ENCODE measurements at places on chromosomes 1 and 21. TPM values are rescaled to one million over a fixed set of nuclear protein-coding genes. Genes with fewer than 3 reads are reported as not detected.

Gene BRDT
- not detected for total RNA-seq

GRCh38 chr1:172897738-172898137, 153.0 kb downstream of the TNFSF18 start:
- H3K4me1 ChIP-seq, result peaks cover 38% of the 10 kb centered on the region
- H3K4me3 ChIP-seq, result no peak overlapping the region
- DNase-seq, result no peak
- peaks cover 36% of the 10 kb centered on the region for H3K27me3 ChIP-seq

DNA sequence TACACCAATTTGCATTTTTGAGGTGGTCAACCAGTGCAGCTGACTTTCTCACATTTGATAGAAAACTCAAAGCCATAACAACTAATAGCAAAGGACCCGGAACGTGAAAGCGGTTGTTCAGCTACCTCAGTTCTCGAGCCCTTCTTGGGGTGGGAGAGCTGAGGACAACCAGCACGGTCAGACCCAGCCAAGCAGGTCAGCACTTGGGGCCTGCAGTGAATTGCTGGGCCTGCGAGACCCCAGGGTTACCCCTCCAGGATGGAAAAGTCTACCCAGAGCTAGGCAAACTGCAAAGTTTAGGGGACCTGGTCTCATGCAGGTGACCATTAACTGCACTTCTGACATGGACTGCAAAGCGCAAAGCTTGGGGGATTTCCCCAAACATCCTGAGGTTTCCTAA, 23.8 kb upstream of the AJAP1 start:
- no peaks in the 10 kb centered on the region for H3K27me3 ChIP-seq
- no peak overlapping the region for H3K27ac ChIP-seq

Gene PDXK
- 152 TPM for total RNA-seq

Data from activated CD4-positive, alpha-beta T cell treated with anti-CD3 and anti-CD28 coated beads, Interleukin-2, amount 10 ng/mL, durations not matched to agents 24 days and 14 days (primary cell).